ENCODE measurements at places on chromosomes 4 and X.

- no peak for DNase-seq
Observed at GRCh38 chr4:13523105-13523477, 21.2 kb downstream of the NKX3-2 start.

DNA sequence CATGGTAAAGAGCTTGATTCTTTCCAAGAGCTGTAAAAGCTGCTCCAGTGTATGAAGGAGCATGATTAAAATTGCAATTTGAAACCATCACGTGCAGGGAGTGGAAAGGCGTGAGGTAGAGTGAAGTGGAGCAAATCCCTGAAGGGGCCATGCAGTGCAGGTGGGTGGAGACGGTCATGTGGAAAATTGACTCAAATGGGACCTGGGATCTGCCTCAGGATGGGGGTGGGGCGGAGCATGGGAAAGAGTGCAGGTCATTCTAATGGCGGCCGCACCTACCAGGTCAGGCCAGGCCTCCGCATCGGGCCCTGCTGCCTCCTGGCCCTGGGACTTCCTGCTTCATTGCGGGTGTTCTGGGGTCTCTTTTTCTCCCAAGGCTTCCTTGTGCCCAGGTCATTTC lies 25.3 kb upstream of the TRIM60 start:
- no peak for DNase-seq

DNA sequence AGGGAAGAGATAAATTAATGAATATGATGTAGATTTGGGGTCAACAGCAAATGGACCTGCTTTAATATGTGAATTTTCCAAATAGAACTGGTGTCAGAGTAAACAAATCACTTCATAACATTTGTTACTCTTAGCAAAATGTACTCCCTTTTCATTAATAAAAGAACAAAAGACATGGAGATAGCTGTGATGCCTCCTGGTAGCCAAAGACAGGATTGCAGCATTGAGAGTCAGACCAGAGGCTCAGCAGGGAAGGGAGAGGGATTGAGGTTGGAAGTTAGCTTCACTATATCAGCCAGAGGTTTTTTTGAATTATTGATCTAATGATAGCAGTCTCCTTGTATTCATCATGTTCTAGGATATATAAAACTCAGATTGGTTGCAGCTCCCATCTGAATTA lies 17.4 kb upstream of the RAB40A start:
- no peak for DNase-seq

DNA sequence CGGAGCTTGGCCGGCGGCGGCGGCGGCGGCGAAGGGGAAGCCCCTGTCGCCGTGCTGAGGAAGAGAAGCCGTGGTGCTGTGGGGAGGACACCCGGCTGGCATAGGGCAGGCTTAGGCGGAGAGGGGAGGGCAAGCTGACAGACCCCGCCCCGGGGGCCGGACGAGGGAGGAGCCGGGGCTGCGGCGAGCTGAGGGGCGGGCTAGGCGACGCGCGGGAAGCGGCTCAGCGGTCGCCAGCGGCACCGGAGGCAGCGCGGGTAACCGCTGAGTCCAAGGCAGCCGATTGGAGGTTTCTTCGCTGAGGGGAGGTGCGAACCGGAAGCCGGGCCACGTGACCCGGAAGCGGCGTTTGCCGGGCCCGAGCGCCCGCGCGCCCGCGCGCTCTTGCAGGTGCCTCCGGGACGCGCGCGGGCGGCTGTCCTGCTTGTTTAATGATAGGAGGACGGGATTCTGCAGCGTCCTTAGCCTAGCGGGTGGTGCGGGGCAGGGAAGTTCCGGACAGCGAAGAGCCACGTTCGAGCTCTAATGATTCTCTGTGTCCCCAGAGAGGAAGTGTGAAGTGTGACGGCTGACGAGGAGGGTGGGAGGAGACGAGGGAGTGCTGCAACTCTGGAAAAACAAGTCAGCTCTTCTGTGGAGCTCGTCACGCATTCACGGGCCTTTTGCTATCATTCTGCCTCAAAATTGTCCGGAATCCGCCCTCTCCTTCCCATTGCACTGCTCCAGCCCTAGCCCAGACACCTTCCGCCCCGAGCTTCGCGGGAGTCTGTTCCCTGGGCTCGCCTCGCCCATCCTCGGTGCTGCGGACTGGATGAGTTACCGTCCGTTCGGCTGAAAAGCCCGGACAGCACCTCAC lies at the start of gene AP1S2:
TSS of gene AP1S2 (minus strand) at position 102 of the 856 bp plus-strand sequence. CDS start 2,289 bp downstream, outside the sequence.
- DNase-seq = peak; percentile 90

DNA sequence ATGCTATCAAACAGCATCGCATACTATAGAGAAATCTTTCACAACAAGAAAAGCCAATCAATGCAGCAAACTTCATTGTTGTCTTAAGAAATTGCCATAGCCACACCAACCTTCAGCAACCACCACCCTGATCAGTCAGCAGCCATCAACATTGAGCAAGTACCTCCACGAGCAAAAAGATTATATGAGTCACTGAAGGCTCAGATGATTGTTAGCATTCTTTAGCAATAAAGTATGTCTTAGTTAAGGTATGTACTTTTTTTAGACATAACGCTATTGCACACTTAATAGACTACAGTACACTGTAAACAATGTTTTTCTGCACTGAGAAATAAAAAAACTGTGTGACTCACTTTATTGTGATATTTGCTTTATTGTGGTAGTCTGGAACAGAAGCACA lies 37.8 kb upstream of the FUNDC1 start:
- no peak for DNase-seq

- DNase-seq = no peak
Observed at GRCh38 chr4:89347363-89348025, 39.9 kb upstream of the GPRIN3 start.

- DNase-seq = no peak
Observed at GRCh38 chr4:16415751-16416150, 189.5 kb upstream of the TAPT1 start.

DNA sequence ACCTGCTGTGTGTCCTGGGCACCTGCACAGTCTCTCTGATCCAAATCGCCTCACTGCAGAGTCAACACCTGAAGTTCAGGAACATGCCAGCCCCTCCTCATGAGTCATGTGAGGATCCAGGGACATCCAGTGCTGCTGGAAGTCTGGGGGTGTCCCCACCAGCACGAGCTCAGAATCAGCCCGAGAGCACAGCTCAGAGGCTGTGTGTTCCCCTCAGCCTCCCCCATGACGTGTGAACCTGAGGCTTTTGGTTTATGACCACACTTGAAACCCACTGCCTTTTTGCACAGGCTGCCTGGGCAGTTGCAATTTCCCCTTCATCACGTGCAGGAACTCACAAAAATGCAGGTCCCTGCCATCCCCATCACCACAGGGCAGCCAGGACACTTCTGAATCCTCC lies 47.1 kb downstream of the PPP2R2C start:
- DNase-seq = no peak

DNA sequence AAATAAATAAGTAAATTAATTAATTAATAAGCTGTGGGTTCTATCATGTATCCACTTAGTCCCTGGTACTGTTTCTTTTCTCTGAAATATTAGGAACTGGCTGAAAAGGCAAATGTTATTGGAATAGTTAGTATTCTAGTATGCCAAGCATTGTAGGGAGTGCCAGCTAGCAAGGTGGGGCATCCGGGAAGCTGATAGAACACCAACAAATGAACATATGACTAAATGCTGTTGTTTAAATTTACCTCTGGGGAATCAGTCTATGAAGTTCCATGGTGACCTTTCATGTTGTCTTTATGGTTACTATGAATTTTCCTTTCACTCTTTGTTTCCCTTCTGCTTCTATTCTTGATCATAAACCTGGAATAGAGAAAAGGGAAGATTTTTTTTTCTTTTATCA lies 32.7 kb downstream of the NUDT6 start:
- DNase-seq = no peak

DNA sequence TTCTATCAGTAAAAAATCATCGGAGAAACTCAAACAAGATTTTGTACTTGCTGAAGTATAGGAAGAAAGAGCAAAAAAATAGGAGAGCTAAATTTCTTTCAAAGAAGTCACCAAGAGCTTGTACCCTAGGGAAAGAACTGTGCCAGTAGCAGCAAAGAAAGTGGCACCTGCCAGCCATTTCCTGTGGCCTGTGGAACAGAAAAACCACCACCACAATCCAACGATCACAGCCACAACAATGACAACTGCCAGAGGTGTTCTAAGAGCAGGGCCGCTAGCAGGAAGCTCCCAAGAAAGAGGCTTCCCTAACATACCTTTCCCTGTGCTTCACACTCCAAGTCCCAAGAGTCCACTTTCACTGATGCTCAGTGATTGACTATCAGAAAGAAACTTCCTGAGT lies 266.1 kb upstream of the GPC4 start:
- DNase-seq = no peak

DNA sequence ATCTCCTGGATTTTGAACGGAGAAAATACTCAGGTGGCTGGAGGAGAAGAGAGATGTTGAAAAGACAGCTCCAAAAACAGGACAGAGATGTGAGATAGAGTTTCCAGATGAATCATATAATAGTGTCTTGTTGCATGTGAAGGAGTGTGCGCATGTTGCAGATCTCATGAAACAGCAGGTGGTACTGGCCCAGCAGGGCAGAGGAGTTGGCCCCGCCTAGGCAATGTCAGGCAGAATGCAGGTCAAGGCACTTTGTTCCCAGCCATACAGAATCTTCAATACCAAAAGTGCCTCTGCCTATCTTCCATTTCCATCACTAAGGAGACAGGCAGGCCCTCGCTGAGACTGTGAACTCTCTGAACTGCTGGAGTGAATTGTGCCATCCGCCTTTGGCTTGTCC lies 63.9 kb upstream of the FAT1 start:
- DNase-seq = no peak

- DNase-seq = peak; percentile 60
Observed at GRCh38 chrX:153411255-153411987, at the start of gene ZFP92. ZFP92 (plus strand) TSS chrX:153411472; CDS start chrX:153418323, 6,851 bp downstream.

GRCh38 chr4:122171323-122171722 lies 19.2 kb downstream of the BLTP1 start:
- DNase-seq = no peak

GRCh38 chr4:10730590-10730989 lies 46.0 kb upstream of the CLNK start:
- no peak for DNase-seq

- DNase-seq = no peak
Observed at GRCh38 chr4:61425315-61425714, 225.2 kb downstream of the ADGRL3 start.

DNA sequence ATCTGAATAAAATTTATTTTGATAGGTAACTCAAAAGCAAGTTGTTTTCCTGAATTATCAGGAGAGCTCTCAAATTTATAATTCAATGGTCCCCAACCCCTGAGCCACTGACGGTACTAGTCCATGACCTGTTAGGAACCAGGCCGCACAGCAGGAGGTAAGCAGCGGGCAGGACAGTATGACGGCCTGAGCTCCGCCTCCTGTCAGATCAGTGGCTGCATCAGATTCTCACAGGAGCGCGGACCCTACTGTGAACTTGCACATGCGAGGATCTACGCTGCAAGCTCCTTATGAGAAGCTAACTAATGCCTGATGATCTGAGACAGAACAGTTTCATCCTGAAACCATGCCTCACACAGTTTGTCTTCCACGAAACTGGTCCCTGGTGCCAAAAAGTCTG lies 37.9 kb upstream of the SEC24B start:
- no peak for DNase-seq

- no peak for DNase-seq
Observed at GRCh38 chrX:49075347-49075746, 1.5 kb upstream of the PRAF2 start.

GRCh38 chrX:25202827-25203226 lies 187.1 kb upstream of the ARX start:
- no peak for DNase-seq

DNA sequence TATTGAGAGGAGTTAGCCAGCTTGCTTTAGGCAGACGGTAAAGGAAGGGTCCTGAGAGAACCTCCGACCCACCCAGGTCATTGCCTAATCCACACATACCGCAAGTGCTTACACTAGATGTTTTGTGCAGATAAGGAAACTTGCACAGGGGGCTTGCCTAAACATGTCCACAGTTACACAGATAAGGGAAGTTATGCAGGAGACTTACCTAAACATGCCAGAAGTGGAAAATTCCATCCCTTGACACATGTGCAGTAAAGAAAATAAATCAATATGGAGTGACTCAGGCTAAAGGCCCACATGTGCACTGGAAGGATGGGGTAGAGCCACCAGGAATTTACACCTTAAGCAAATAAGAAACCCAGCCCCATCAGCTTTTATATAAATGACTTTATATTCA lies 232.8 kb upstream of the HDX start:
- no peak for DNase-seq

DNA sequence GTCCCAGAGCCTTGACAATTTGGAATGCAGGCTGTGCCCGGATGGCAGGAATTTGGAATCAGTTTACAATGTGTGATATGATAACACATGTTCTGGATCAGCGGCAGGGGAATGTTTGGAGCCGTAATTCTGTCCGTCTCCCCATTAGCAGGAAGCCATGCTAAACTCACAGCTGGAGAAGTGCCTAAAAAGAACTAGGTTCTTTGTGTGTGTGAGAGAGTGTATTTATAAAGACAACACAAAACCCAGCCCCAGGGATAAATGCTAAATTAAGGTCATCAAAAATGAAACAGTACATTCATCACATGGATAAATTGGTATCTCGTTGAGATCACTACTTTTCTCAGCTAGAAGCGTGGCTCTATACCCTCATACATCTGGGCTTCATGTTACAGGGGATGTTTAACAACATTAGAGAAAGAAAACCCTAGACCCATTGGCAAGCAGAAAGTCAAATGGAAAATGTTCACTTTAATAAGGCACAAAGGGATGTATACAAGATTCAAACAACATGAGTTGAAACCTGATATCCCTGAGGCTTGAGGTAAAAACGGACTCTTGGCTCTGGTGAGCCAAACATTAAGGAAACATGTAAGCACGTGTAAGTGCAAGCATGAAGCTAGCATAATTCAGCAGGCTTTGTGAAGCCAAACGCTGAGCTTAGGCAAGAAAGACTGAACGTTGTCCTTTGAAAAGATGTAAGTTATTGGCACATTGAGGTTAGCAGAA lies 18.0 kb upstream of the TMEM131L start:
- no peak for DNase-seq

DNA sequence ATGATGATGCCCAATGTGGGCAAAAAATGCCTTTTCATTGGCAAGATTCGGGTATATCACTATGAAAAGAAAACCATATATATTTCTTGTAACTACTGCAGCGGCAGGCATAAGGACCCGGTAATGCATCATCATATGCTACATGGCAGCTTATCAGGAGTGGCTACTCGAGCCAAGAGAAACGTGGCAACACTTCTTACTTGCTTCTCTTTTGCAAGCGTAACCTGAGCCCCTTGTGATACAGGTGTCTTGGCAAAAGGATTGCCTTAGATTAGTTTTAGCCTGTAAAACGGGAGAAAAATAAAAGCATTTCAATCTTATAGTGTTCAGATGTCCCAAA lies 280.3 kb downstream of the SPRY1 start:
- DNase-seq = no peak

- DNase-seq = no peak
Observed at GRCh38 chrX:22135994-22136684, 104.0 kb downstream of the PHEX start.
